Mammary epithelial cell (primary cell): ENCODE measurements at places on chromosomes 5 and 9.

DNA sequence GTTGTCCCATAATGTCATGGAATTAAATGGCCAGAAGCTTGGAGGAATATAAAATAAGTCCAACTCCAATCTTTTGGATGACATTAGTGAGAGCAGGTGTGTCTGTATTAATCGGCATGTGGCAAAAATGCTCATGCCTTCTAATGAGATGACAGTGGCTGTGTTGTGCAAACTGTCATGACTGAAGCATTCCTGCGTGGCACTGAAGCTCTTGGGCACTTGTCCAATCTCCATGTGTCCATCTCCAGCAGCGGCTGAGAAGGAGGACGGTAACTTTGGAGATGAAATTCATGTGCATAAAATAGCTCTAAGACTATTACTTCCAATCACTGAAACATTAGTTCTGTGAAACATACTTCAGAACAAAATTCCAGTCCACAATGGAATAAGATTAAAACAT is 697.5 kb upstream of the GRAMD2B start:
- DNase-seq, result no peak

DNA sequence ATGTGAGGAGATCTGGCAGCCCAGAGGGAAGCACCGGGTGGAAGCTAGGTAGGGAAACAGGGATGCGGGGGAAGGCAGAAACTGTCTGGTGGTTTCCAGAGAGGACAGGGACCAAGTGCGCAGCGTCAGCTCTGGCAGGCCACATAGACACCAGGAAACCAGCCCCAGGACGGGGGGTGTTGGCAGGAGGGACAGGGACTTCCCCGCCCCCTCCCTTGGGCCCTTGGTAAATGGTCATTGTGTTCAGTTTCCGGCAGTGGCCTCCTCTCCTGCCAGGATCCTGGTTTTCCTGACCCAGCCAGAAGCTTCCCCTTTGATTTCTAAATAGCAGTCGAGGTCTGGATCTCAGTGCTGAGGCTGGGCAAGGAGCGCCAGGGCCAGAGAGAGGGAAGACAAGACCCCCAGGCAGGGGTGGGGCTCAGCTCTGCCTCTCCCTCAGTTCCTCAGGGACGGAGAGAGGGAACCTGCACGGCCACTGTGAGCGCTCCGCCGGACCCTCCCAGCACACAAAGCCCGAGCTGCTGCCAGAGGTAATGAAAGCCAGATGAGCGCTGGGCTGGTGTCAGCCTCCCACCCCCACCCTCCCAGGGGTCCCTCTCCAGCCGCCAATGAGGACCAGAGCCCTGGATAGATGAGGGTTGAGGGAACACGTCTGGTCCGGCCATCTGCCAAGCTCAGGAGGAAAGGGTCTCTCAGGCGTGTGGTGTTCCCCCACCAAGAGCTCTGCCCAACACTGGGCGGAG is 1.8 kb downstream of the RALGDS start:
- no peak for DNase-seq

DNA sequence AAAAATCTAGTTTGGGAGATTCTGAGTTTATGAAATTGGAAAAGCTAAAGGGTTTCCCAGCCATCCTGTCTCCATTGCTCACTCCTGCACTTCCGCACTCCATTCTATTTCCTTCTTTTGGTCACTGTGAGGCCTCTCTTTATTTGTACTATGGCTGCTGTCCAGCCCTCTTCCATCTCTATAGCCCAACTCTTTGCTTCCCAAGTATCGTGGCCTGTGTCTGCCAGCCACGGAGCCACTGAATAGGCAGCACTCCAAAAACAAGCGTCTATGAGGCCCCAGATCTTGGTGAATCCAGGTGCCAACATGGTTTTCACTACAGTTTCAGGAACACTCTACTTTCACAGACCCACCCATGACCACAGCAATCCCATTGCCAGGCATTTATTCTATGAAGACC is 37.2 kb downstream of the GRAMD2B start:
- no peak for DNase-seq

GRCh38 chr9:114883709-114884108 is 46.7 kb downstream of the TNFSF8 start:
- peak; percentile 25 for DNase-seq

DNA sequence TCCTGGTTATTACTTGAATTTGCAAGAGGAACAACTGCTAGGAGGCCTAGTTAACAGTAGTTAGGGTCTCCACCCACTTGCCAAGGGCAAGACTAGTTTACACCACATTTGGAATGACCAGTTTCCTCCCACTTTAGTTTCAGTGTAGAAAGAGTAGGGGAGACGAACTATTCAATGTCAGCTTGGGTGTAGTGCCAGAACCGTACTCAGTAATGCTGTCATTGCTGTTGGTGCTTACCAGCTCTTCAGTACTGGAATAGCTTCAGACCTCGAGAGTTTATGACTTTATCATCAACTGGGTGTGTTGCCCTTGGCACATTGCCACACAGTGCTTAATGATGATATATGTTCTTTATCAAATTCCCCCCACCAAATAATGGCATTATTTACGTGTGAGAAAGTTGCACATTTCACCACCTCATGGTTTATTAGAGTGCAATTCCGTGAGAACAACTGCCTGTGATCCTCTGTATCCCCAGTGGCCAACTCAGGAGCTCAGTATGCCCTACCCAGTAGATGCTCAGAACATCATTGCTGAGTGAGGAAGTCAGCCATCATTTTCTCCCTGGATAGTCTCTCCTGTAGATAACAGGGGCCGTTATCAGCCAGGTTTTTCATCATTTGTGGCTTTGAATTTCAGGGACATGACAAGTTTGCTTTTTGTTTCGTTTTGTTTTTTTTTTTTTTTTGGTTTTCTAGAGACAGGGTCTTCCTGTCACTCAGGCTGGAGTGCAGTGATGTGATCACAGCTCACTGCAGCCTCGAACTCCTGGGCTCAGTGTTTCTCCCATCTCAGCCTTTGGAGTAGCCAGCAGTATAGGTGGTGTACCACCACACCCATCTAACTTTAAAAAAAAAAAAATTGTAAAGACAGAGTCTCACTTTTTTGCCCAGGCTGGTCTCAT is 67.3 kb downstream of the DOCK8 start:
- DNase-seq, result no peak

DNA sequence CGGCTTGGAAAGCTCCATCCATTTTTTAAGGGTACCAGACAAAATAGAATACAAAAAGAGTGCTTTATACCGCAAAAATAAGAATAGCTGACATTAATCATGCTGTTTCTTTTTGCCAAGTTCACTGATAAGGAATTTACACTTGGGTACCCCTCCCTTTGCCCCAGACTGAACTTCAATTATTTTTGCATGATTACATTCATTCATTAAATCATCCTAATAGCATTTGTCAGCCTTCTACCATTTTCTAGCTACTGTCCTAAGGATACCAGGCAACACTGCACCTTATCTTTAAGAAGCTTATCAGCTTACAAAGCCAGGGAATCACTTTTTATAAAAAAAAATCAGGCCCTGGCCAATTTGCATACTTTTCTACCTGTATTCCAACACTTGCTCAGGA is 48.4 kb downstream of the YIPF5 start:
- no peak for DNase-seq
